Substantia nigra (tissue), 51 donors: ENCODE measurements at places on chromosomes 11 and 22.

- DNase-seq = no peak
These were observed 258.5 kb upstream of the SORL1-AS1 start for GRCh38 chr11:121711236-121711635.

GRCh38 chr11:6022956-6023355 lies 7.6 kb downstream of the OR56A1 start:
- DNase-seq = no peak

GRCh38 chr22:23315341-23315917 lies 135.1 kb downstream of the BCR start:
- DNase-seq = peak; percentile 72

- no peak for DNase-seq
These were observed 63.6 kb downstream of the NFAM1 start for GRCh38 chr22:42368379-42369249.

DNA sequence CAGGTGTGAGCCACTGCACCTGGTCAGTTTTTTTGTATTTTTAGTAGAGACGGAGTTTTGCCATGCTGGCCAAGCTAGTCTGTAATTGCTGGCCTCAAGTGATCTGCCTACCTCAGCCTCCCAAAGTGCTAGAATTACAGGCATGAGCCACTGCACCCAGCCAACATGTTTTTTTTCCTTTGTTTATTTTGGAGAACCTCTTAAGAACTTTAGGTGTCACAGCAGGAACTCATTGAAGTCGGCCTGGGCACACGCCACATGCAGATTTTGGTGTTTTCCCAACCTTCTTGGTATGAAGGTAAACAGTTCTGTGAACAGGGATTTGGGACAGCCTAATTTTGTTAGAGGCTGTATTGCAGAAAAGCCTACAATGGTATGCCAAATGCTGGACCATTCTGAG lies 9.4 kb downstream of the DIXDC1 start:
- no peak for DNase-seq

GRCh38 chr11:76805206-76805913 lies 22.2 kb downstream of the TSKU start:
- no peak for DNase-seq

DNA sequence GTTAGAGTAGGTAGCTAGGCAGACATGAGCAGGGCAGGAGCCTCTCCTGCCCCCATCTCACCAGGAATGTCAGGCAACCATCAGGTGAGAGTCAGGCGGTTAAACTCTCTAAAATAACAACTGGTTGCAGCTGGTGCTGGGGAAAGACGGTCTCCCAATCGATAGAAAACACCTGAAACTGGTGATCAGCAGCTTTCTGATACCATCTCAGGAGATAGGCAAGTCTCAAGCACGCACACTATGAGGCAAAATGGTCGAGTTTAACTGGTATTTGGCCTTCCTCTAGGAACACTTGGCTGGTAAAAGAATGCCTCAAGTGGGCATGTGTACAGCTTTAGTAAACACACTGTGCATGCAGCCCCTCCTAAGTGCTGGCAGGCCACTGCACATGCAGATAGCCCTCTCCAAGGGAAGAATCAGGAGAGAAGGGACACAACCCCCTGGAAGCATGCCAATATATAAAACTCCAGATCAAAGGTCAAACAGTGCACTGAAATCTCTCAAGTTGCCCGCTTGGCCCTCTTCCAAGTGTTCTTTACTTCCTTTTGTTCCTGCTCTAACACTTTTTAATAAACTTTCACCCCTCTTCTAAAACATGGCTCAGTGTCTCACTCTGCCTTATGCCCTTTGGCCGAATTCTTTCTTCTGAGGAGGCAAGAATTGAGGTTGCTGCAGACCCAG lies 88.7 kb downstream of the USP35 start:
- no peak for DNase-seq

GRCh38 chr11:10288881-10289764 lies 4.9 kb downstream of the SBF2 start:
- no peak for DNase-seq

GRCh38 chr22:25406510-25407210 lies 157.8 kb upstream of the GRK3 start:
- DNase-seq = no peak

- no peak for DNase-seq
These were observed 88.6 kb upstream of the DBX1 start for GRCh38 chr11:20248871-20249270.

GRCh38 chr22:16699326-16699725 lies 106.7 kb upstream of the CCT8L2 start:
- DNase-seq = no peak

DNA sequence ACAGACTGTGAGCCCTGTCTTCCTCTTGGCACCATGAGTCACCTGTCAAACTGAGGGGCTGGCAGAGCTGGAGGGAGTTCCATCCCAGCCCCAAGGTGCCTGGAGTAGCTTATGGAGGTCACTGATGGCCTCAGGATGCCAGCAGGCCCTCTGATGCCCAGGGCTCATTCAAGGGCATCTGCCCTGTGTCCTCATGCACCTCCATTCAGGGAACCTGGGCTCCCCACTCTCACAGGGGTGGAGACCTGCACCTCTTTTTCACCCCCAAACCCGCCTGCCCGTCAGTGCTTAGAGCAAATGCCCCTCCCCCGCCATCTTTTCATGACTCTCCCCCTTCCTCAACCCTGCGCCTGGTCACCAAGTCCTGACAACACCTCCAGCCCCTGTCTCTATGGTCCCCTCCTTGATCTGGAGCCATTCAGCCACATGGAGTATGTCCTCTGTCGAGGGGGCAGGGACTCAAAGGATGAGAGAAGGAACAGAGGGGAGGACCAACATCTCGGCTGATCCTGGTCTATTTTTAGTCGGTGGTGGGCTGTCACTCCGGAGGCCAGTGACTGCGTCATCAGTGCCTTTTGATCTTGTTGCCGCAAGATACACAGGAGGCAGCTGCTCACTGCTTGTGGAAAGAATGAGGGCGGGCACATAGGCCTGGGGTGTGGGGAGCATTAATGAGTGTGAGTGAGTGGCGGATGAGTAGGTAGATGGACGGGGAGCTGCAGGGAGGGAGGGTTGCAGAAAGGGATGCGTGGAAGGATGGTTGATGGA lies 72.2 kb downstream of the CDKN1C start:
- DNase-seq = no peak

DNA sequence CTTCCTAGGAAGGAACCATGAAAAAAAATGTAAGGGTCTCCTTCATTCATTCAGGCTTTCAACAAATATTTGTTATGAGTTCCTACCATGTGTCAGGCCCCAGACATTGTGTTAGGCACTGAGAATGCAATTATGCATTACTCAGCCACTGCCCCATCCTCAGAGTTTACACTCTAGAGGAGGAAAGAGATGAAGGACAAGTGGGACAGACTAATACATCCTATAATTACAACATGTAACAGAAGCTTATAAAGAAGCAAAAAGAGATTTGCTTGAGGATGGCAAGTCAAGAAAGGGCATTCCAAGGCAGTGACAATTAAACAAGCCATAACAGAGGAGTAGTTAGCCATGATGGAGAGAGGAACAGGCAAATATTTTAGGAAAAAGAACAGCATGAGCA lies 78.6 kb downstream of the FAM168A start:
- DNase-seq = no peak

- no peak for DNase-seq
These were observed 541 bp downstream of the MICAL2 start for GRCh38 chr11:12110714-12111548.

- no peak for DNase-seq
These were observed 33.4 kb upstream of the CTTN start for GRCh38 chr11:70364745-70365543.

DNA sequence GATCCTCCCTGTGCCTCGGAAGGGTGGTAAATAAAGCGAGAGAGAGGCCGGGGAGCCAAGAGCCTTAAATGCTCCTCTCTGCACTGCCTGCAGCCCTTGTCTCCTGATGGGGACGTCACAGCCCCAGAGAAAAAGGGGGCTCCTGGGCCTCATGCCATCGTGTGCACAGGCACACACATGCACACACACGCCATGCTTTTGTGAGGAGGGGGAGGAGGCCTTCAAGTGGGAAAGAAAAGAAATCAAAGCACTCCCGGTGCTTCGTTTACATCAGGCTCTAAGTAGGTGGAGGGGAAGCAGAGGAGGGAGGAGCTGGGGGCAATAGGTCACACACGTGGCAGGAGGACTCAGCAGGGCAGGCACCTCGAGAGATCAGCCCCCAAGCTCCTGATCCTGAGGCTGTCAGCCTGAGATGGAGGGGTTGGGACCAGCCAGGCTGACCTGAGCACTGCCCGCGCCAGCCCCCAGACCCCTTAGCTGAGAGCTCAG lies 68.2 kb upstream of the NECTIN1 start:
- no peak for DNase-seq

DNA sequence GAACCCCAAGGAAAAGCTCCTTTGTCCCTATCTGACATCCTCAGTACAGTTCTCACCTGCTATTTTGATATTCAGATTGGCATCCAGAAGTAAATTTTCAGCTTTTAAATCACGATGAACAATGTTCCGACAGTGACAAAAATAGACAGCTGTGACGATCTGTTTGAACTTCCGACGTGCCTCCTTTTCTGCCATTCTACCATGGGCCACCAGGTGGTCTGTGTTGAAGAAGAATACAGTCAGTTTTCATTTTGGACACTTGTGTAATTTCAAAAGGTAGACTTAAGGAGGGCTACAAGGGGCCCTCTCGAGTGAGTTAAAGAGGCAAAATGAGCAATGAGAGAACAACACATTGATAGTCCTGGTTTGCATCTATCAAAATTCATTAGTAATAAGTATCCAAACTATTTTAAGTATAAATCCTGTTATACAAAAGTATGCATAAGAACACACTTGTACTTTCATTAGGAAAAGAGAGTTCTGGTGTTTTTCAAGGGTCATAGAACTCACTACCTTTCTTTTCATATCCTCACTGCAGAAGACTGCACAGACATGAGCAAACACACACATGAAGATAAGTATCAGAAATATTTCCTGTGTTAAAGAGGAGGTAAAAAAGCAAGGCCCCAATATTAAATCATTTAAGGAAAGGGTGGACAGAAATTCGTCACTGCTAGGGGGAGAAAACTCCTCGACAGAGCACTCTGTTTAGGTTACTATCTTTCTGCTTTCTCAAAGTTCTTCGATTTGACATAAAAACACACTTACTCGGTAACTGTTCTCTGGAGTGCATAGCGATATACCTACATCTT lies 89.9 kb upstream of the APOA1 start:
- no peak for DNase-seq

- no peak for DNase-seq
These were observed 27.5 kb upstream of the FBLN1 start for GRCh38 chr22:45475063-45475747.

GRCh38 chr11:78032090-78032489 lies 9.0 kb upstream of the KCTD14 start:
- no peak for DNase-seq

GRCh38 chr11:46069595-46069994 lies 51.7 kb downstream of the PHF21A start:
- DNase-seq = no peak

DNA sequence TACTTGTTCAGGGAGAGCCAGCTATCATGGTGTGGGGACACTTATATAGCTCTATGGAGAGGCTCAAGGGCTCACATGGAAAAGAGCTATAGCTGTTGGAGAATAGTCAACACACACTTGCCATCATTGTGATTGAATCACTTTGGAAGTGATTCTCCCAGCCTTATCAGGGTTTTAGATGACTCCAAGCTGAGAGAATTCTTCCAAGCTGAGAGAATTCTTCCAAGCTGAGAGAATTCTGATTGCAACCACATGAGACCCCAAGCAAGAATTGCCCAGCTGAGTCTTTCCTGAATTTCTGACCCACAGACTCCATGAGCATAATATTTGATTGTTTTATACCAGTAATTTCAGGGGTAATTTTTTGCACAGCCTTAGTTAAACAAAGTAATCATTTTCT lies 1318.3 kb upstream of the RAG2 start:
- DNase-seq = no peak

GRCh38 chr11:73306977-73307322 lies 1.1 kb upstream of the ARHGEF17 start:
- no peak for DNase-seq
